Stimulated activated CD4-positive, alpha-beta T cell treated with anti-CD3 and anti-CD28 coated beads, TNF-alpha, amount 100 ng/mL, for 4 hours (primary cell): ENCODE measurements at places on chromosomes 5 and 9.

DNA sequence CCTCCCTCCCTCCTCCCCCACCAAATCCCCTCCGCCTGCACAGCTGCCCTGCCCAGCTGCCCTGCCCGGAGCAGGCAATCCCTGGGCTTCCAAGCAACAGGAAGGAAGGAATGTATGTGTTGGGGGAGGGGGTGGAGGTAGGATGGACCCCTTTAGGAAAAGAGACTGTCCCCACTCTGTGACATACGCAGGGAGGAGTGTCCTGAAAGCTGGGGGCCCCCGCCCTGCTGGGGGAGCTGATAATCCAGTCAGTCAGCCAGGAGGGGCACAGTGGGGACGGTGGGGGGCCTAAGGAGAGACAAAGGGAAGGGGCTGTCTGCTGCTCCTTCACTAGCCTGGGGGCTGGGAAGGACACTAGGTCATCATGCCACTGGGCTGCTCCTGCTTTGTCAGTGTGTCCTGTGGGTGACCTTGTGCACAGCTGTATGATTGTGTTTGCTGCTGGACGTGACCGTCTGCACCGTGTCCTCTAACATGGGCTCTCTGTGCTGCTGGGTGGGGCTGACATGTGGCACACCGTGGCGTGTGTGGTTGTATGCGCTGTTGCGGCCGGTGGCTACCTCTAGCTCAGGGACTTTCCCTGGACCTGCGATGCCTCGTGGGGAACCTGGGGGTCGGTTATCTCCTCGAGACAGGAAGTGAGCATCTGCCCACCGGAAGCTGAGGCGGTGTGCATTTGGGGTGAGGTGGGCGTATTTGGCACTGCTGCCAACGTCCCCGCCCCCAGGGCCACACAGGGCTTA lies 3.0 kb downstream of the N4BP3 start:
- DNase-seq: no peak

DNA sequence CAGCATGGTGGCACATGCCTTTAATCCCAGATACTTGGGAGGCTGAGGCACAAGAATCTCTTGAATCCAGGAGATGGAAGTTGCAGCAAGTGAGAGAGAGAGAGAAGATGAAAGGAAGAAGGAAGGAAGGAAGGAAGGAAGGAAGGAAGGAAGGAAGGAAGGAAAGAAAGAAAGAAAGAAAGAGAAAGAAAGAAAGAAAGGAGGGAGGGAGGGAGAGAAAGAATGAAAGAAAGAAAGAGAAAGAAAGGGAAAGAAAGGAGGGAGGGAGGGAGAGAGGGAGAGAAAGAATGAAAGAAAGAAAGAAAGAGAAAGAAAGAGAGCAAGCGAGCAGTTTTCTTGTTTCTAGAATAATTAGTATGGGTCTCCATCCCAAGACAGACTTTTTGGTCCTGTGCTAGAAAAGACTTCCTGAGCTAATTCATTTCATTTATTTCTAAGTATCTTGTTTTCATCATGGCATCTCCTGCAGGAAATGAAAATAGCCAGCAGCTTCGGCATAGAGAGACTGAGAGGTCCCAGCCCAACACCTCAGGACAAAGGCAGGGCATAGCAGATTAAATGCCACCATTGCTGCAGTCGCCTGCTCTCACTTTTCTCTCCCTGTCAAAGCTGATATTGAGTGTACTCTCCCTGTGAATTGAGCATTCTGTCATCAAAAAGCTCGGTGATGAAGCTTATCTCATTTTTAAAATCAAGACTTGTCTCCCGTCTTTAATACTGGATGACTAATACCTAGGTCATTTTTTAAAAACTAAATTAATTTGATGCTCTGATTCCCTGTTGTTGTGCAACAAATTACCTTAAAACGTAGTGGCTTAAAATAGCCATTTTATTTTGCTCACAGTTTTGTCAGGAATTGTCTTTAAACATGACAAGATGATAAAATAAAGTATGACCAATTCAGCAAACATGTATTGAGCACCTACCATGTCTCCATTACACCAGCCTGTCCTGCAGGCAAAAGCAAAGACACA lies 91.8 kb upstream of the ADRA1B start:
- no peak for DNase-seq

DNA sequence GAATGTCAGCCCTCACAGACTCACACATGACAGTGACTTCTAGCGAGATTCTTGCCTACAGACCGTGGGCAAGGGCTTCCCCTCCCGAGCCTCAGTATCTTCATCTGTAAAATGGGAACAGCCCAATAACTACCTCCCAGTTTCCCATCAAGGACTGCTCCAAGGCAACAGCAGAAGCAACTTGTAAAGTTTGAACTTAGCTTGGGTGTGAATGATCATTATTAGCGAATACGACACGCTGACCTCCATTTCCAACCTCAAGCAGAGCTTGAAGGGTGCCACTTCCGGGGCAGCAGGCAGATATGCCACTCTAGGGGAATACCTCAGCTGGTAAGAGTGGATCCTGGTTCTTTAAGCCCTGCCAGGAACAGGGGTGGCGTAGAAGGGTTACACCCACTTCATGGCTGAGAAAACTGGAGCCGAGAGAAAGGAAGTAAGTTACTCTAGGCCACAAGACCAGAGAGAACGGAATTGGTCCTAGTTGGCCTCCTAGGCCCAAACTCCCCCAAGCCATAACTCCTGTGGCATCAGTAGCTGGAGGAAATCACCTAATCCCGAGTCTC lies 2.0 kb downstream of the RNF44 start:
- DNase-seq: no peak

- no peak for DNase-seq
Measured at GRCh38 chr5:118466418-118466817, 521.9 kb downstream of the DTWD2 start.

GRCh38 chr5:154782812-154783592 lies 27.8 kb downstream of the LARP1 start:
- DNase-seq: no peak

- DNase-seq: no peak
Measured at GRCh38 chr9:93099551-93100275, 3.7 kb downstream of the CARD19 start.

- DNase-seq: no peak
Measured at GRCh38 chr5:66553916-66554575, 42.1 kb upstream of the MAST4 start.

GRCh38 chr5:64384765-64385164 lies 121.0 kb upstream of the RGS7BP start:
- no peak for DNase-seq

DNA sequence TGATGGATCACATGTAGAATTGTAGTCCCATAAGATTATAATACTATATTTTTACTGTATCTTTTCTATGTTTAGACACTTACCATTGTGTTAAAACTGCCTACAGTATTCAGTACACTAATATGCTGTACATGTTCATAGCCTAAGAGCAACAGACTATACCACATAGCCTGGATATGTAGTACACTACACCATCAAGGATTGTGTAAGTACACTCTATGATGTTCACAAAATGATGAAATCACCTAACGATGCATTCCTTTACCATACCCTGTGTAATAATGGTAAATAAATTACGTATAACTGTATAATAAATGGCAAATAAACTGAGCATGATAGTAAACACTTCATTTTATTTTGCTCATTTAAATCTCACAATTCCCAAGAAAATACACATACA lies 60.3 kb downstream of the RICTOR start:
- no peak for DNase-seq

- DNase-seq: no peak
Measured at GRCh38 chr9:28758341-28758740, 1185.1 kb upstream of the C9orf72 start.

DNA sequence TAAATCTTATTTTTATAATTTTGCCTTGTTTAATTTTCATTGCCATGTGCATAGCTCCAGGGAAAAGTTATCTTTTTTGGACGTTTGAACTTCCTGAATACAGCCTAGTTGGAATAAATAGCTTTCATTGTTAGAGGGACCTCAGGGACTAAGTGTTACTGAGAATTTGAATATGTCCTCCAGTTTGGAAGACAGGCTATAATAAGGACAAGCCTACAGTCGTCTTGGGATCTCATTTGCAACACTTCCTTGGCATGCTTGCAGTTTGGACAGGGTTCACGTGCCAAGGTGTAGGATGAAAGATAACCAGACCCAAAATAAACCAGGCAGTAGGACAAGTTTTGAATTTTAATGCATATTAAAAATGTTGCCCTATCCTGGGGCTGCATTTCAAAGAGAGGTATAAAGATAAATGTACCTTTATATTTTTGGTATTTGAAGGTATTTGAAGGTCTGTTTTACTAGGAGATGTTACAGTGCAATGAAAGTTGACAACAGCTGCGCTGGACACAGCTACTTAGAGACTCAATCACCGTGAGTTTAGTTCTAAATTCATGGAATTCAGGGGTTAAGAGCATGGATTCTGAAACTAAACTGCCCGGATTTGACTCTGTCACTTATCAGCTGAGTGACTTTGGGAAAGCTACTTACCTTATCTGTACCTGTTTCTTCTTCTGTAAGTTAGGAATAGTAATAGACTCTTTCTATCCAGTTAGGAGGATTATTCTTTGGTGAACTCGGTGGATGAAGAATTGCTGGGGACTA lies 134.1 kb downstream of the ACTBL2 start:
- no peak for DNase-seq

DNA sequence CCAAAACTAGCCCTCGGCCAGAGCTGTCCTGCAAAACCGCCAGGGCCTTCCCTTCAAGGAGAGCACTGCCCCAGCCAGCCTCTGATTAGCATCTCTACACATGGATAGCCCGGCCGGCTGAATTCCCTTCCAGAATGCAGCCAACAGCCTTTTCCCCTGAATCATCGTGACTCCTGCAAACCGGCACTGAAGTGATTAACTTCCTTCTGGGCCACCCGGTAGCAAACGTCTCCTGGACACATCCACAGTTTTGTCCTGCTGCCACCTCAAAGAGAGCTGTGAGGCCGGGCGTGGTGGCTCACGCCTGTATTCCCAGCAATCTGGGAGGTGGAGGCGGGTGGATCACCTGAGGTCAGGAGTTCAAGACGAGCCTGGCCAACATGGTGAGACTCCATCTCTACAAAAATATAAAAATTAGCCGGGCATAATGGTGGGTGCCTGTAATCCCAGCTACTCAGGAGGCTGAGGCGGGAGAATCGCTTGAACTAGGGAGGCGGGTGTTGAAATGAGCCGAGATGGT lies 21.1 kb upstream of the EEIG1 start:
- DNase-seq: no peak

GRCh38 chr9:28293369-28294090 lies 720.2 kb upstream of the C9orf72 start:
- no peak for DNase-seq

DNA sequence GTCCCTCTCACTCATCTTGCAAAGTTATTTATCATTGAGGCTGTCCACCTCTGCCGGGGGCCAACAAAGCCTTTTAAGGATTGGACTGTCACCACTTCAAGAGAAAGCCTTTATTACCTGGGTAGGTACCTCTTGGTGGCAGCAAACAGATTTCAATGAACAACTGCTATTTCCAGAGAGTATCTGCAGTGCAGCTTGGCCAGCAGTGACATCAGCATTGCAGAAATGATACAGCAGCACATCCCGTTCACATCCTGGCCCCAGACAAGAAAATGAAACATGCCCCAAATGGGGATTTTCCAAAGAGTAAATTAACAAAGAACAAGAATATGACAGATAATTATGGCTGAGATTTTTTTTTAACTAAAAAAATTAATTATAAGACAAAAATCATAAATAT lies 2.3 kb upstream of the SPATA6L start:
- no peak for DNase-seq

GRCh38 chr5:53980061-53980460 lies 330.3 kb downstream of the ARL15 start:
- no peak for DNase-seq

GRCh38 chr5:89282554-89283510 lies 399.8 kb upstream of the MEF2C start:
- DNase-seq: no peak

DNA sequence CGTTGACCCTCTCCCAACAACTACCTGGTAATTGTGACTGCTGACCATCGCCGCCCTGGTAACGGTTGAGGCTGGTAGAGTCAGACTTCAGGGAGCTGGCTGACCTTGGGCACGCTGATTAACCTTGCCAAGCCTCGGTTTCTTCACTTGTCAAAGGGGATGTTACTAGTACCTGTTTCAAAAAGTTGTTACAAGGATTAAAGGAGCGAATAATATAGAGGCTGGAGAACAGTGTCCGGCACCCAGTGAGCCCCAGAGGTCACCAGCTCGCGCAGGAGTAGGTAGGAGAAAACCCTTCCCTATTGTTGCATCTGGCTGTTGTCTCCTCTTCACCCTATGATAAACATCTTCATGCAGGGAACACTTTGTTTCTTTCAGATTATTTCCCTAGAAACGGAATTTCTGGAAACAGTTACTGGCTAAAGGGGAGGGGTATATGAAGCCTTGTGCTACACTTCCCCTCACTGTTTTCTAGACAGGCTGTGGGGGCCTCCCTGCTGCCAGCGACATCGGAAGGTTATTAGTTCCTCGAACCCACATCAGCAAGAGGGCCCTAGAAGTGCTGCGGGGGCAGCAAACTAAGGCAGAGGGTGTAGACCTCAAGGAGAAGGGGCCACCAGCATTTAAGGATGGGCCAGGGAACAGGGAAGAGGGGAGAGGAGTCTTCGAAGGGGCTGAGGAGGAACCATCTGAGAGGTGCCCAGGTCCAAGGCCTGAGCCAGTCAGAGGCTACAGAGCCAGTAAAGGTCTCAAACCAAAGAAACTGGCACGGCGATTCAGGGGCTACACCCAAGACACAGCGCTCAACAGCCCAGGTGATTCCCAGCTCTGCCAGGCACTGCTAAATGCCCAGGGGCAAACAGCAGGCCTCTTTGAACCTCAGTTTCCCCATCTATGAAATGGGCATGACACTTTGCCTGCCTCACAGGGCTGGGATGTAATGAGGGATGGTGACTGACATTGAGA lies 37.6 kb downstream of the HRH2 start:
- DNase-seq: no peak

DNA sequence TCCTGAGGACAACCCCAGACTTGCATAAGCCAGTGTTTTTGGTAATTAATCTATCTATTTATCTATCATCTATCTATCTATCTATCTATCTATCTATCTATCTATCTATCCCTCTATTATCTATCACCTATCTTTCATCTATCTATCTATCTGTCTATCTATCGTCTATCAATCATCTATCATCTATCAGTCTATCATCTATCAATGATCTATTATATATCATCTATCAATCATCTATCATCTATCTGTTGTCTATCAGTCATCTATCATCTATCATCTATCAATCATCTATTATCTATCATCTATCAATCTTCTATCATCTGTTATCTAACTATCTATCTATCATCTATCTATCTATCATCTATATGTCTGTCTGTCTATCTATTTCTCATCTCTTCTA lies 85.5 kb downstream of the PTCH1 start:
- DNase-seq: no peak

DNA sequence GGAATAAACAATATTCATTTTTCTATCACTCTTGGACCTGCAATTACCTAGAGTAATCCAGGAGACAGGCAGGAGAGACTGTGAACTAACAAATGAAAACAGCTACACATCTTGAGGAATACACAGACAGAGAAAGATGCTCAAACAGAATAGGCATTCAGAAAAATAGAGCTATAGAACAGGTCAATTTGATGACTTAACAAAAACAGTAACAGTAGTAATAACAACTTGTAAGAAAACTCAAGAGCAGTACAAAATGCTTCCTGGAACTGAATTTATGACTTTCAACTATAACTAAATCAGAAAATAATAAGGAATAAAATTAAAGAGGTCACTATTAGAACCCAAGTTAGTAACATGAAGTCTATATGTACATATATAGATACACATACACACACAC lies 579.3 kb downstream of the TLR4 start:
- no peak for DNase-seq

- DNase-seq: no peak
Measured at GRCh38 chr9:14768405-14769229, 46.1 kb upstream of the CER1 start.
